NAMALWA (cell line): ENCODE measurements at places on chromosomes 7 and 10.

DNA sequence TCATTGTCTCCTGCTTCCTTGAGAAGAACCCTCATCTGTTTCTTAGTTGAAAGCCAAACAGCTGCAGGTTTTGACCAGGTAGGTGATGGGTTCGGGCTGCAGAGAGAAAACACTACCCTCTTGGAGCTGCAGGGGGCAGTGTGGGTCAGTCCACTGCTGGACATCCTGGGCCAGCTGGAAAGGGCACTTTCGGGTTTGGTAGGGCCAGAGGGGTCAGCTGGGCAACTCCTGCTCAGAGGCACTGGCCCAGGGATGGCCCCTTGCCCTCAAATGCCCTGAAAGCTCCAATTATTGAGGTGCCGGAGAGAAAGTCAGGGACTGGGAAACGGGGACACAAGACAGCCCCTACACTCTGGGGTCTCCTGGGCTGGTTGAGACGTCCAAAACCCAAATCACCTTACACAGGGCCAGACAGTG, 90.7 kb downstream of the MKI67 start:
- DNase-seq = peak; percentile 50

DNA sequence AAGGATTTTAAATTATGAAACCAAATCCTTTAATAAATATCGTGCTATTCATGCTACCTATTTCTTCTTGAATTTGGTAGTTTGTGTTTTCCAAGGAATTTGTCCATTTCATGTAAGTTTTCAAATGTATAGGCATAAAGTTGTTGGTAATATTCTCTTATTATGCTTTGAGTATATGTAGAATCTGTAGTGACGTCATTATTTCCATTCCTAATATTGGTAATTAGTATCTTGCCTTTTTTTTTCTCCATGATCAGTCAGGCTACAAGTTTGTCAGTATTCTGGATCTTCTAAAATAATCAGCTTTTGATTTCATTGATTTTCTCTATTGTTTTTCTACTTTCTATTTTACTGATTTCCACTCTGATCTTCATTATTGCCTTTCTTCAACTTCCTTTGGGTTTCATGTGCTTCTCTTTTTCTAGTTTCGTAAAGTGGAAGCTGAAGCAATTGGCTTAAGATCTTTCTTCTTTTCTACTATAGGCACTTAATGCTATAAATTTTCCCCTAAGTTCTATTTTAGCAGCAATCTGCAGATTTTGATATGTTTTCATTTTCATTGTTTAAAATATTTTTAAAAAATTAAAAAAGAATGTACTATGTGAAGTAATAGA, 156.5 kb upstream of the HDAC9 start:
- DNase-seq = no peak

DNA sequence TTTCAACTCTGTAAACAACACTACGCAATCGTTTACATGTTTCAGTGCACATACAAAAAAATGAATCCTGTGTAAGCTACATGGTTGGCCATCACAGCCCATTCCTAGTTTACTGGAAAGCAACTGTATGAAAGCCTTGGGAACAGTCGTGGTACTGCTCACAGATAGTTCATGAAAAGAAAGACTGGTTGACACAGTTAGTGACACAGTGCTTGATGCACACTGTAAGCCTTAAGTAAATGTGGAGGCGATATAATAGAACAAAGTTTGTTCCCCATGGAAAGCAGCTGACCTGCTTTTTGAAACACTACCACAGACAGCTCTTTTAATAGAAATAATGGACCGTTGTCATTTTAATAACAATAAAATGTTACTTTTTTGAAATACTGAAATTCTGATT, 5.1 kb downstream of the CACNA2D1 start:
- no peak for DNase-seq

DNA sequence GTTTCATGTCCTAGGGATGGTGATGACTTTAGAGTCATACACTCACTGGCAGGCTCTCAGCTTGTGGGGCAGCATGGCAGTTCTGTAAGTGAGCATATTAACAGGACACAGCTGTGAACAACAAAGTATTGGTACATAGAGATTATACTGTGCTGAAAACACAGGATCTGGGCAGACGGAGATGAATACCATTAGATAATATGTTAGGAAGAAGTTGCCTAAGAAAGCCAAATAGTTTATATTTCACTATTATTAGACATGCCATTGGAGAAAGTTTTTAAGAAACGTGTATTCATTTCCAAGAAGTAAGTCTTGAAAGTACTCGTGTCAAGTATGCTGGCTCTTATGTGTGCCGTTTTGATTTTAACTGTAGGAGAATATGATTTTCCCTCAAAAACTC, 274.5 kb downstream of the INHBA start:
- DNase-seq = no peak

DNA sequence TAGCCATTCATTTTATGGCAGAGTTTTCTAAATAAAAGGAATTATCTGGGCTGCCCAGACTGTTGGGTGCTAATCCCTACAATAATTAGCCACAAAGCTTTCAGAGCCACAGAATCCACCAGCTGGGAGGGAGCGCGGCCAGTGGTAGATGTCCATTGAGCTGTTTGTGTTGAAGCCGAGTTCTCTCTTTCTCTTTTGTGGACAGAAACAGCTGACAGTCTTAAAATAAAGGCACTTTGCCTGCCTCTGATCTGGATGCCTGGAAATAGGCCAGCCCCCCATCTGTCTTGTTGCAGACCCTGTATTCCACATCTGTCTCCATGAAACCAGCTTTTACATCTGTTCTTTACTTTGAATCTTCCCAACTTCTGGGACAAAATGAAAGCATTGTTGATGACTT, 66.1 kb downstream of the MTPN start:
- no peak for DNase-seq

DNA sequence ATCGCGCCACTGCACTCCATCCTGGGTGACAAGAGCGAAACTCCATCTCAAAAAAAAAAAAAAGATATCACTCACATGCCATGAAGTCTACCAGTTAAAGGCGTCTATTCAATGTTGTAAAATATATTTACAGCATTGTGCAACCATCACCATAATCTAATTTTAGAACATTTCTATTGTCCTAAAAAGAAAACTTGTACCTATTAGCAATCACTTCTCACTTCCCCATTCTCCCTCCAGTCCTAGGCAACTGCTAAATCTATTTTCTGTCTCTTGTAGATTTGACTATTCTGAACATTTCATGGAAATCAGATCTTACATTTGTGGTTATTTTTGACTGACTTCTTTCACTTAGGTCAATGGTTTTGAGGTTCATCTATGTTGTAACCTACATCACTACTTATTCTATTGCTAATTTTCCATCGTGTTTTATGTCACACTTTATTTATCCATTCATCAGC, 25.2 kb upstream of the OTUD1 start:
- DNase-seq = peak; percentile 31

DNA sequence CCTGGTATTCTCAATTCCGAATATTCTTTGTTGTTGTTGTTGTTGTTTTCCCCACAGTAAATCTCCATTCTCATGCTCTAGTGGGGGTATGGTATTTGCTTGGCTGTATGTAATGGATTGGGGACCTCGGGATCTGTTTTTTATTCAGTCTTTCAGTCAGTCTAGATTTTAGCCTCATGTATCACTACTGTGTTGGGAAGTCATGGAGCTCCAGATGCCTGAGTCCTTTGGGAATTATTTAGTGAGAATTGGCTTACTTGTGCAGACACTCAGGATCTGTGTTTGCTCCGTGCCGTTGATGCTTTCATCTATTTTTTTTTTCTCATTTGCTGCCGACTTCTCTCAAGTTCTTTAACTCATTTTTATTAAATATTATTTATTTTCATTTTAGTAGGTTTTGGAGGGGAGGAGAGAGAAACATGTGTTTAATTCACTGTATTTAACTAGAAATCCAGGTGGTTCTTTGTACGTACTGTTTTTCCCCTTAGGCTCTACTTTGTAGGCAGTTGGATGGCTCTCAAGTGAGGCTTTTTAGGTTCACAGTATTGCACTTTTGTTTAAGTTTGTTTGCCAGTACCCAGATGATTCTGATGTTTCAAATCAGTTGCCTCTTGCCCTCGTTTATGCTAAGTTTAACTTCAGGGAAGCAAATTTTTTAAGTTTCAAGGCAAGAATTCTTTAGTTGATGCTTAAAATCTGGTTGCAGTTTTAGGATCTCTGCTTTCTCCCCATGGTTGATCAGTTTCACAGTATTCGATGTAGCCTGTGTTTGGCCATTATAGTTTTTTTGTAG, 36.9 kb downstream of the ZNRF2 start:
- DNase-seq = peak; percentile 66

- no peak for DNase-seq
Observed at GRCh38 chr7:7790041-7790741, 71.8 kb upstream of the RPA3 start.

DNA sequence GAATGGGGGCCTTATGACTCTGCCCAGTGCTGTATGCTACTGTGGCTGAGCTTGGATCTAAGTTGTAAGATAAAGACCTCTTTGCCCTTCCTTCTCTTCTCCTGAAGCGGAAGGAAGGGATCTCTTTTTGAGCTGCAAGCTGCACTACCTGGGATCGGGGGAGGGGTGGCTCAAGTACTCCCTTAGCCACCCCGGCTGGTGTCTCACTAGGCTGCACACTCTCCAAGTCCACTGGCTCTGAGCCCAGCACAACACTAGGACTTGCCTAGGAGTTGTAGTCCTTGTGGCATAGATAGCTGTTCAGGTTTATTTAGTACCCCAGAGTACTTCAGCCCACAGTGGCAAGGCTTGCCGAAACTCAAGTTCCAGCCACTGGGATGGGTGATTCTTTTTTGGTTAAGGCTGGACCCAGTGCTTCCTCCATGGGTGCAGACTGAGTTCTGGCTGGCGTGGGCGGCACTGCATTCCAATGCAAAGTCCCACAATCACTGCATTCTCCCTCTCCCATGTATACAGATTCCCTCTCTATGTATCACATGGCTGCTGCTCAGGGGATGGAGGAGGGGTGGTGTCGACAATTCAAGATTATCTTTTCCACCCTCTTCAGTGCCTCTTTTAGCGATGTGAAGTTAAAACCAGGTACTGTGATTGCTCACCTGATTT, 76.2 kb upstream of the SLC25A13 start:
- DNase-seq = no peak
